Activated CD4-positive, CD25-positive, alpha-beta regulatory T cell (primary cell): ENCODE measurements at places on chromosomes 5 and 9.

DNA sequence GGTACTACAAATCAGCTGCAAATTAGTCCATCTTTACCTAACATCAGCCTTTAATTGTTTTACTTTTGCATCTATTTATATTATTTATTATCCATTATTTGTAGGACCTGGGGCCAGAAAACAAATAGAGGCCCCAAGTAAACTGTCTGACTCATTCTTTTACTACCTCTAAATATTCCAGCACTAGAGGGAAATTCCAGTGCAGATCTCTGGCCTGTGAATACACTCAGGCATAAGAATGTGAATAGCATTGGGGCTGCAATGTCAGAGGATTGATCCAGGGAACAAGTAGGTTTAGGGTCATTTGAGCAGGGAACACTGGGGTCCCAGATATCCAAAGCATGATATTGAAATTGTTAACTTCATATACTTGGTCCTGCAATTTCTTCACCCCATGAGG, 176.6 kb upstream of the TYRP1 start:
- DNase-seq, result no peak

DNA sequence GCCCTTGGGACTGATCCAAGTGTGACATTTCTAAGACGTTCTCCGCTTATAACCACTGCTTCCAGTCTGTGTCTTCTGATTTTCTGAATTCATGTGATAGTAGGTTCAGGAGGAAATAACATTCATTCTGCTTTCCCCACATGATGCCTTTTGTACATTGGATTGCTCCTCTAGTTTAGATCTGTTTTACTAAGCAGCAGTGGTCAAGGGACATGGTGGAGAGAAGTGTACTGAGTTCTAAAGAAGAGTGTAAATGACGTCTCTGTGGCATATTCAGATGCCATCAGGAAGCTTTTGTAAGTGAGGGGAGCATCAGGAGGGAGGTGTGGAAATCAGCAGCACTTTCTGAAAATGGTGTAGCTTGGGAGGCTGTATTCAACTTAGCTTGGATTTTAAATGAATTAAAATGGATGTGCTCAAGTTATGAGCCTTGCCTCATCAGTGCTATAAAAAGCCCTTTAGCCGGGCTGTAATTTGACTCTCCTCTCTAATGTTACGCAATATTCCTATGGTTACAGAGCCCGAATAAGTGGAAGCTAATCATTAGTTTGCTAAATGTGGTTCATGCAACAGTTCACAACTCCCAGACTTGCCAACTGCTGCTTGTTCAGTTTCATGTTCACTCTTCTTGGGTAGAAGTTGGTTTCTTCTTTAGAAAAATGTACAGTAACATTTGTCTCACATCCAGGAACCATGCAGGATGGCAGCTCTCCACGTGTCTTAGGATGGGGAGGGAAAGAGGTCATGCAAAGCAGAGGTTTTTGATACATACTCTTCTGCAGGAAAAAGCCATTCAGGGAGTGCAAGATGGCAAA, 281.3 kb downstream of the ARHGAP26 start:
- DNase-seq, result no peak

DNA sequence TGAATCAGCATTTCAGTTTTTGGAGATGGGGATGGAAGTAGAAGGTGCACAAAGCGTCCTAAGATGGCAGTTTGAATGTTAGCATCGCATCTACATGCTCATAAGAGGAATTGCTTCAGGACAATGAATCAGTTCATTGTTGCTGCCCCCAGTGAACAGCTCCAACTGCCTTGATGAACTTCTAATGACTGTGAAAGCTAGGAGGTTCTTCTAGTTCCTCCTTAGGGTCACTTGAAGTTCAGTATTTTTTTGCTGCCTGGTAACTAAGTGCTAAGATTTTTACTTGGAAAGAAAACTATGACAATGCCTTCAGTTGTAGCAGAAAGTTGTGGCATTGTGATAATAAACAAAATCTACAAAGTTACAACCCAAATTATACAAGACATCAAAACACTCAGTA, 271.6 kb downstream of the RAB3C start:
- DNase-seq, result no peak

DNA sequence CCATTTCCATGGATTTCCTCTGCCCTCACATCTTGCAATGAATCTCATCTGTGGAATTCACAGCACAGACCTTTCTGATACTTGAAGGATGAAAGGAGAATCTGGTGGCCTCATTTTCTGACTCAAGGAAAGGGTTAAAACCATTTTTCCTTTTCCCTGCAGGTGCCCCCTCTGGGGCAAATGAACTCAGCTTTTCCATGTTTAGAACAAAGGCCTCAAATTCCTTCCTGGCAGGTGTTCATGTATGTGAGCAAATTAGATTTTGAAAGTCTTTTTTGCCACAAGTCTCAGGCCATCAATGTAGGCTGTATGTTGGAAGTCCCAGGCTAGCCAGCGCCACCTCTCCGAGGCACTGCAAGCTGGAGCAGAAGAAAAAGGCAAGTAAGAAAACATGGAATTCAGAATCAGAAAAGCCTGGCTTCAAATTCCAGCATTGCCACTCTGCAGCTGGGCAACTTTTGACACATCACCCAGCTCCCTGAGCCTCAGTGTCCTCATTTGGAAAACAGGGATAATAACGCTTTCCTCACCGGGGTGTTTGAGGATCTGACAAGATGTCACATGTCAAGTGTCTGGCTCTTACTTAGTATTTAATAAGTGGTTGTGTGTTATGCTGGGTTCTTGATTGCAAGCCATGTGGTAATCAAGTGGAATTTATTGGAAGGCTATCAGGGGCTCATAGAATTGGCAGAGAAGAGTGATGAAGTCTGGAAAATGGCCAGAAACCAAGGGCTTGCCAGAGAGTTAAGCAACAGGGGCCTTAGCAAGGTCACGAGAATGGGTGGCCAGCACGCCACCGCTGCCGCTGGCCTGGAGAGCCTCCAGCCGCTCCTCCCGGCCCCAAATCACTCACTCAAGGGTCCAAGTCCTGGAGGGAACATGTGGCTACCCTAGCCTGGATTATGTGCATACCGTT, 48.4 kb upstream of the SMIM23 start:
- DNase-seq, result no peak

- DNase-seq, result no peak
Observed at GRCh38 chr9:131524665-131525315, 6.3 kb downstream of the UCK1 start.

DNA sequence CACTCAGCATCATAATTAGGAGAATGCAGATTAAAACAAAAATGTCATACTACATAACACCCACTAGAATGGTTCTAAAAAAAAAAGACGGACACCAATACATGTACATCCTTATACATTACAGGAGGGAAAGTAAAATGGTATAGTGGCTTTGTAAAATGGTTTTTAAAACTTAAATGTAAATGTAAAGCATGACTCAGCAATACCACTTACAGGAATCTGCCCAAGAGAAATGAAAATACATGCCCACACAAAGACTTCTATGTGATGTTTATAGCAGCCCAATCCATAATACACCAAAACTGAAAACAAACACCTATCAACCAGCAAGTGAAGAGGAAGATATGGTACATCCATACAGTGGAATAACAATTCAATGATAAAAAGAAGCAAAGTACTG, 939.1 kb upstream of the ACO1 start:
- DNase-seq, result no peak

DNA sequence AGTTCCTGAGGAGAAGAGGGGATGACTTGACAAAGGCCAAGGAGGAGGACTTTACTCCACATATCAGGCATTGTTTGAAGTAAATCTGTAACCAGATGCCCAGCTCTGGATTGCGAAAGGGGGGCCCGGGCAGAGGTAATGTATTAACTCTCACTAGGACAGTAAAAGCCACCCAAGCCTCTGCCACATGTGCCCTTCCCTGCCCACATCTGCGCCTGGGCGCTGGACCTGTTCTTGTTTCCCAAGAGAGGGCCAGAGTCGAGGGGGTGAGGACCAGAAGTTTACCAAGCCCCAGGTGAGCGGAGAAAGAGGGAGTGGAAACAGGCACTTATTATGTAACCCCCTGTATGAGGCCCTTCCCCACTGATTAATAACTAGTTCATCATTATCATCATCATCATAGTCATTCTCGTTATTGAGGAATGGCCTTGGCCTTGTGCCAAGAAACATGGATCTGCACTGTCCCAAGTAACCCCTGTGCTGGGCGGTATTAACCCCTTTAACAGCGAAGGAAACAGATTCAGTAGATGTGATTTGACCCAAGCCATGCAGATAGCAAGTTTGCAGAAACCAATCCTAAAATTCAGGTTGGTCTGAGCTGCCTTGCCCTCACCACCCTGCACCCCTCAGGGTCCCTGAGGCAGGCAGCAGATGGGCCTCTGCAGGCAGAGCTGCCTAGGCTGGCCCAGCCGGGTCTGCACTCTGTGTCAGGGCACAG, at the start of gene SLC23A1:
TSS of gene SLC23A1 (minus strand) at position 23 of the 718 bp plus-strand sequence. CDS start 44 bp downstream, outside the sequence.
- no peak for DNase-seq

DNA sequence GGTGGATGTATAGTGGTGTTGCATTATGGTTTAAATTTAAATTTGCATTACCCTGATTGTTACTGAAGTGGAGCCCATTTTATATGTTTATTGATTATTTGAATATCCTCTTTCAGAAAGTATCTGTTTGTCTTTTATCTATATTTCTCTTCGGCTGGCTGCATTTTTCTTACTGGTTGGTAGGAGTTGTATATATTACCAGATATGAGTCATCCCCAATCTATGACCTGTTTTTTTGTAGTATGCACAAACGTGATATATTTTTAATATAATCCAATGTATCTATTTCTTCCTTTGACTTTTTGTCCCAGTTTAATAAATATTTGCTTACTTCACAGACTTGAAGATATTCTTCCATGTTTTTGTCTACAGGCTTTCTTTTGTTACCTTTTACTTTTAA, 29.3 kb upstream of the CAMK4 start:
- no peak for DNase-seq

GRCh38 chr9:77175151-77175550, 2.2 kb upstream of the VPS13A start:
- DNase-seq, result no peak

DNA sequence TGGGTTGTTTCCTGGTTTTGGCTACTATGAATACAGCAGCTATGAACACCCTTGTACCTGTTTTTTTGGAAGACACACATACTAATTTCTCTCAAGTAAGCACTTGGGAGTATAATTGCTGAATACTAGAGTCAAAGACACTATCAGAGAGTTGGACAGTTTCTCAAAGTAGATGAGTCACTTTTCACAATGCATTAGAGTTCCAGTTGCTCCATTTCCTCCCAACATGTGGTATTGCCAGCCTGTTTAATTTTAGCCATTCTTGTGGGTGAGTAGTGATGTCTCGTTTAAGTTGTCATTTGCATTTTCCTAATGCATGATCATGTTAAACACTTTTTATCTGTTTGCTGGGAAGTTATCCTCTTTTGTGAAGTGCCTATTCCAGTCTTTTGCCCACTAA, 81.6 kb upstream of the GDNF start:
- no peak for DNase-seq

- no peak for DNase-seq
Observed at GRCh38 chr9:132670457-132671391, at the start of gene GTF3C4. GTF3C4 (plus strand) TSS chr9:132670464; CDS start chr9:132670599, 135 bp downstream.

DNA sequence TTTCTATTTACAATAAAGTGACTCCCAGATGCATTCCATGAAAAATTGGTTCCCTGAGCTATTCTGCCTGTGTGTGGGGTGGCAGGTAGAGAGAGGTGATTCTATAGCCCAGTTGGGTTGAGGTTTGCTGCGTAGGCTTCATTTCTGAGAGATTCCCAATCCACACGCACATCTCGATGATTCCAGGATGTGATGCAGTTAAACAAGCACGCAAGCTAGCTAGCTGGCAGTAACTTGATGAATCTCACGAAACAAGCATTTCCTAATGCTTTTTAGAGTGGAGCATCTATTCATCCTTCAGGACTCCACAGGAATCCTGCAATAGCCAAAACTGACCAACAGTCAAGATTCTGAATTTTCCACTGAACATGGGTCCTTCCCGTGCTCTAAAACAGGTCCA, 43.8 kb upstream of the CER1 start:
- no peak for DNase-seq

DNA sequence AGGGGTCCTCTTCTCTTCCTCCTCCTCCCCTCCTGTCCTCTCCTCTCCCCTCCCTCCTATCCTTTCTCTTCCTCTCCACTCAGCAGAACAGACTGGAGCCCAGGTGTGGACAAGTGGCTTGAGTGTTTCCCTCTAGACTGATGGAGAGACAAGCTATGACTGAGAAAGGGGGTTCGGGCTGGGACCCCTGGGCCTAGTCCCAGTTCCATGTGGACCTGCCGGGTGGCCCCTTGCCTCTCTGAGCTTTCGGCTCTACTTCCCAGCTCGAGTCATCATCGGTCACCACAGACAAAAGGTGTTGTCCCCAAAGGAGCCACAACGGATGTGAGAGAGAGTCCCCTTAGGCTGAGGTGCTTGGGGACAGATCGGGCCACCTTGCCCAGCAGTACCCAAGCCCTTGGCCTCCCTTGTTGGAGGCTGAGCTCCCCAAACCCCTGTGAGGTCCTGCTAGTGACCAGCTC, 3.4 kb upstream of the RXRA start:
- no peak for DNase-seq

DNA sequence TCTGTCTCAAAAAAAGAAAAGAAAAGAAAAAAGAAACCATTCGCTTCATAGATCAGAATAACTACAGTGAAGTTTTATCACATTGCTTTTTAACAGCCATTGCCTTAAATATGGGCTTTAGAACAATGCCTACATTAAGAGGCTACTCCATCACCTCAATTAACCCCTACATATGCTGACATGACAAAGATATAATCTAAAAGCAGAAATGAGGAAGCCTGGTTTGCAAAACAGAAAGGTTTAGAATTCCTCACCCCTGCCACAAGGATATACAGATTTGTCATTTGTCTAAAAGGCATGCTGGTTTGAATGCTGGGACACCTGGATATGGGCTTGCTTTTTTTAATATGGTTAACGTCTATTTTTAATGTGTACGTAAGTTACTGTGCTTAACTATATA, 1353.0 kb upstream of the C9orf72 start:
- no peak for DNase-seq

GRCh38 chr5:17258431-17258830, 41.0 kb downstream of the BASP1 start:
- DNase-seq, result no peak

DNA sequence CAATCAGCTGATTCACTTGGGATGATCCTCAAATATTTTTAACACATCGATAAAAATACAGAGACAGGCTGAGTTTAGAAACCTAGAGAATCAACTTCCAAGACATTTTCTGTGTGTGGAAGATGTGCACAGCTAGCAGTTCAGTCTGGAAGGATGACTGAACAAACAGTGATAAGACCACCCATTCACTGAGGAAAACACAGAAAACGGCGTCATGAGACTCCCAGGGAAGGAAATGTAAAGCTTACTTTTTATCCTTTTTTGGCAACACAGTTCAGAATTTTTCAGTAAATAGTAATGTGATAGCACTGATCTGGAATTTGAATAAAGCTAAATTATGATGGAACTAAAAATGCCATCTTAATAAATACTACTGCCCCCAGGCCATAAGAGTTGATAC, 277.6 kb downstream of the SEMA5A start:
- DNase-seq, result no peak

GRCh38 chr9:68653141-68653595, 51.9 kb upstream of the PIP5K1B start:
- DNase-seq, result no peak

GRCh38 chr9:133821601-133822429, 83.7 kb upstream of the SARDH start:
- DNase-seq, result no peak
